ENCODE measurements at places on chromosomes 2 and 18. TPM values are rescaled to one million over a fixed set of nuclear protein-coding genes. Genes with fewer than 3 reads are reported as not detected.

GRCh38 chr2:31240381-31241365, 6.7 kb downstream of the EHD3 start:
- no peaks in the 10 kb centered on the region for H3K27me3 ChIP-seq
- H3K4me1 ChIP-seq, result no peaks in the 10 kb centered on the region
- H3K27ac ChIP-seq, result no peak overlapping the region
- DNase-seq, result no peak
- no peak overlapping the region for H3K4me3 ChIP-seq
- H3K36me3 ChIP-seq, result no peaks in the 10 kb centered on the region

- peaks cover 96% of the 10 kb centered on the region for H3K27me3 ChIP-seq
- H3K4me3 ChIP-seq, result no peak overlapping the region
- H3K27ac ChIP-seq, result no peak overlapping the region
- no peaks in the 10 kb centered on the region for H3K36me3 ChIP-seq
- DNase-seq, result peak; percentile 40
- H3K4me1 ChIP-seq, result no peaks in the 10 kb centered on the region
Observed at GRCh38 chr2:118842661-118843482, 4.6 kb downstream of the EN1 start.

The C1QL2 gene
- not detected for polyA plus RNA-seq

The REL gene
- polyA plus RNA-seq, result 3.5 TPM

DNA sequence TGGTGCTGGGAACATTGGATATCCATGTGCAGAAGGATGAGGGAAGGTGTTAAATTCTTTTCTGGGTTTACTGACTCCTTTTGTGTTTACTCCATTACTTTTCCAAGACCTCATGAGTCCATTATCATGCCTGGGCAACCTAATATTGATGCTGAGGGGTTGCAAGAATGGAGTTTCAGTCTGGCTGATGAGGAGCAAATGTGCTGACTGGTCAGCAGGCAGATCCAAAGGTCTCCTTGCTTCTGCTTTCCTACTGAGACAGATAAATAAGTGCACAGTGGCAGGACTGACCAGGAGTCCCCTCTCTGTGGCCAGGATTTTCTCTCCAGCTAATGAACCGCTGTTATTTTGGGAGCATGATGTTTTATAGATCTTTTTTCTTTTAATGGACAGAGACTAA, 43.6 kb upstream of the WIPF1 start:
- no peak overlapping the region for H3K4me3 ChIP-seq
- DNase-seq, result no peak
- peaks cover 4% of the 10 kb centered on the region for H3K36me3 ChIP-seq
- H3K4me1 ChIP-seq, result no peaks in the 10 kb centered on the region

- no peaks in the 10 kb centered on the region for H3K27me3 ChIP-seq
- peak overlapping the region; percentile 50 for H3K27ac ChIP-seq
- H3K4me1 ChIP-seq, result no peaks in the 10 kb centered on the region
- H3K4me3 ChIP-seq, result no peak overlapping the region
Observed at GRCh38 chr2:158546412-158547144, 89.8 kb downstream of the PKP4 start.

The MC2R gene
- polyA plus RNA-seq, result 0.46 TPM

DNA sequence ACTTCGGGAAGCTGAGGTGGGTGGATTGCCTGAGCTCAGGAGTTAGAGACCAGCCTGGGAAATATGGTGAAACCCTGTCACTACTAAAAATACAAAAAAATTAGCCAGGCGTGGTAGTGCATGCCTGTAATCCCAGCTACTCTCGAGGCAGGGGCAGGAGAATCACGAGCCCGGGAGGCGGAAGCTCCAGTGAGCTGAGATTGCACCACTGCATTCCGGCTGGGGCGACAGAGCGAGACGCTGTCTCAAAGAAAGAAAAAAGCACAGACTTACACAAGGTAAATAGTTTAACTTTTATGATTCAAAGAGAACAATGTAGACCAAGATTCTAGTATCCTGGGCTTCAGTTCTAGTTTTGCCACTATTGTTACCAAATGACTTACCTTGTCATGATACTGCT, 37.4 kb downstream of the NCKAP1 start:
- H3K4me3 ChIP-seq, result no peak overlapping the region
- H3K27ac ChIP-seq, result no peak overlapping the region
- peaks cover 7% of the 10 kb centered on the region for H3K36me3 ChIP-seq
- H3K27me3 ChIP-seq, result no peaks in the 10 kb centered on the region
- no peak for DNase-seq

DNA sequence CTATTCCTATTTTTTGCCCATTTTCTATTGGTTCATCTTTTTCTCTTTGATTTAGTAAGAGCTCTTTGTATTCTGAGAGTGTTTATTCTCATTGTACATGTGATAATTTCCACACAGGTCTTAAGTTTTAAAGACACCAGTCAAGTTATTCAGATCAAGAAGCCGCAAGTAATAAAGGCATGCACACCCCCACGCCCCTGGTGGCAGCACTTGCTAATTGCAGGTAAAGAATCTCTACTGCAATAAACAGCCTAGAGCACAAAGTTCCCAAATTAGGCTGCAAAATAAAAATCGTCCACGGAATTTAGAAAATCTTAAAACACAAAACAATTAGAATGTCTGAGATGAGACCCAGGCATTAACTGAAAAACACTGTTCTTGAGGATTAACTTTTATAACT, 45.2 kb downstream of the ST3GAL5 start:
- DNase-seq, result peak; percentile 58
- H3K27me3 ChIP-seq, result no peaks in the 10 kb centered on the region
- H3K4me1 ChIP-seq, result no peaks in the 10 kb centered on the region

The LIMS4 gene
- 0.87 TPM for polyA plus RNA-seq

The UGT1A3 gene
- 5.1 TPM for polyA plus RNA-seq

DNA sequence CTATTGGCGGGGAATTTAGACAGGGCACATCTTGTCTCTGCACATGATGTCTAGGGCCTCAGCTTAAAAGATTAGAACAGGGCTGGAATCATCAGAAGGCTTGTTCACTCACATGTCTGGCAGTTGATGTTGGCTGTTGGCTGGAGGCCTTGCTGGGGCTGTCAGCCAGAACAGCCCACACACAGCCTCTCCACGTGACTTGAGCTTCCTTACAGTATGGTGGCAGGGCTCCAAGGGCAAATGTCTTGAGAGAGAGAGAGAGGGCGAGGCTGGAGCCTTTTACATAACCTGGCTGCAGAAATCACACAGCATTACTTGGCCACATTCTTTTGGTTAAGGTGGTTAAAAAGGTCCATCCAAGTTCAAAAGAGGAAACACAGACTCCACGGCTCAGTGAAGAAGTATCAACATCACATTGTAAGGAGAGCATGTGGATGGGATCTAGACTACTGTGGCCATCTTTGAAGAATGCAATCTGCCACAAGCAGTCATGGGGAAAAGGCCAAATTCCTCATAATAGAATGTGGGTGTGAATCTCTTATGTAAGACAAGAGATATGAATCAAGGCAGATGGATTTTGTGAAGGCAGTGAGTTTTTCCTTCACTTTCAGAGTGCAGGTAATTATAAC, 30.4 kb downstream of the SRSF7 start:
- no peak overlapping the region for H3K27ac ChIP-seq
- H3K4me3 ChIP-seq, result no peak overlapping the region
- no peaks in the 10 kb centered on the region for H3K36me3 ChIP-seq

GRCh38 chr2:38654528-38655381, 11.2 kb upstream of the GALM start:
- no peak overlapping the region for H3K4me3 ChIP-seq
- DNase-seq, result no peak
- H3K27ac ChIP-seq, result no peak overlapping the region
- peaks cover 13% of the 10 kb centered on the region for H3K4me1 ChIP-seq

Measured in small intestine (tissue), 16 donors.